ENCODE measurements at places on chromosomes 1 and 21.

GRCh38 chr1:231982871-231983587 lies 356.4 kb downstream of the DISC1 start:
- no peak for DNase-seq

GRCh38 chr1:101911894-101912293 lies 84.8 kb downstream of the OLFM3 start:
- no peak for DNase-seq

- peak; percentile 53 for DNase-seq
These were observed 1.1 kb downstream of the BSDC1 start for GRCh38 chr1:32393136-32393535.

DNA sequence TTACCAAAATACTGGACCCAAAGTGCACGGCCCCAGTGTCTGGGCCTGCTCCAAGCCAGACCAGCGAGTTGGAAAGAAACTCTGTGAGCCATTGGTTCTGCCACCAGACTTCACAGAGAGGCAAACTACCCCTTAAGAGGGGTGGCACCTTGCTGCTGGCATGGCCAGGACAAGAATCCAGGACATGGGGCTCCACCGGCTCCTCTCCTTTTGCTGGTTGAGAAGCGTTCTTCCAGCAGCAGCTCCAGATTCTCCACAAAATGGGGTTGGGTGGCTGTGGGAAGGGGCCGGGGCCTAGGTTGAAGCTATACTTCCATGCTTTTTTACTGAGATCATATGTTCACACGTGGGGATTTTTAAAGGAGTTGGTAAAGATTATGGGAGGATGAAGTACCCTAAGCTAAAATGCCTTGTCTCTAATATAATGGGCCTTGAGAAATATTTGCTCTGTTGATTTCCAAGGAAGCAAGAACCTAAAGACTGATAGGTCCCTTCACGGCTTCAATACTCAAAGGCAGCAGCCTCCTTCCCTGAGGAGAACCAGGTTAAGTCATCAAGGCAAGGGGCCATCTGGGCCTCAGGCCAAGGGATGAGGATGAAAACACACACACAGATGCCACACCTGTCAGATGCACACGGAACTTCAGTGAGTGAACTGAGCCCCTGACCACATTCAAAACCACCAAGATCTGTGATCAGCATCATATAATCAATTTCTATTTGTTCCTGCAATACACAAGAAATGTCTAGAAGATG lies 3.1 kb downstream of the C1orf198 start:
- DNase-seq, result no peak

- DNase-seq, result peak; percentile 44
These were observed 124.2 kb upstream of the L1TD1 start for GRCh38 chr1:62070384-62071011.

GRCh38 chr1:235113183-235113917 lies 15.3 kb downstream of the TOMM20 start:
- no peak for DNase-seq

- no peak for DNase-seq
These were observed 100.2 kb downstream of the SSBP3 start for GRCh38 chr1:54305906-54306514.
